ENCODE measurements at places on chromosomes 11 and 22.

GRCh38 chr11:121757480-121758125, 304.8 kb upstream of the SORL1-AS1 start:
- DNase-seq = no peak

- DNase-seq = no peak
Observed at GRCh38 chr11:134599299-134599771, 187.3 kb upstream of the B3GAT1 start.

DNA sequence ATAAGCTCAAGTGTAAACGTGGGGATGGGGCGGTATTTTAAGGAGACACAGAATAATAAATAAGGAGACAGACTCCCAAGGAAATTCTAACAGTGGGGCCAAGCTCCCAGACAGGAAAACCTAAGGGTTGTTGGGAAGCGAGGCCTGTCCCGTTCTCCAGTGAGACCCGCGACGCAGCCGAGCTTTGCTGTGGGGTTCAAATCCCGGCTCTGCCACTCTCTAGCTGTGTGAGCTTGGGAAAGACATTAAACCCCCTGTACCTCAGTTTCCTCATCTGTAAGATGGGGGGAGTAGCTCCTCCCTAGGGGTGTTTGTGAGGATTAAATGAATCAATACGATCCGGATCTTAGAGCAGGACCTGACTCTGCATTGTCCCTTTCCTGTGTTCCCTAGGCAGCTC, 106.8 kb downstream of the TRIM29 start:
- no peak for DNase-seq

DNA sequence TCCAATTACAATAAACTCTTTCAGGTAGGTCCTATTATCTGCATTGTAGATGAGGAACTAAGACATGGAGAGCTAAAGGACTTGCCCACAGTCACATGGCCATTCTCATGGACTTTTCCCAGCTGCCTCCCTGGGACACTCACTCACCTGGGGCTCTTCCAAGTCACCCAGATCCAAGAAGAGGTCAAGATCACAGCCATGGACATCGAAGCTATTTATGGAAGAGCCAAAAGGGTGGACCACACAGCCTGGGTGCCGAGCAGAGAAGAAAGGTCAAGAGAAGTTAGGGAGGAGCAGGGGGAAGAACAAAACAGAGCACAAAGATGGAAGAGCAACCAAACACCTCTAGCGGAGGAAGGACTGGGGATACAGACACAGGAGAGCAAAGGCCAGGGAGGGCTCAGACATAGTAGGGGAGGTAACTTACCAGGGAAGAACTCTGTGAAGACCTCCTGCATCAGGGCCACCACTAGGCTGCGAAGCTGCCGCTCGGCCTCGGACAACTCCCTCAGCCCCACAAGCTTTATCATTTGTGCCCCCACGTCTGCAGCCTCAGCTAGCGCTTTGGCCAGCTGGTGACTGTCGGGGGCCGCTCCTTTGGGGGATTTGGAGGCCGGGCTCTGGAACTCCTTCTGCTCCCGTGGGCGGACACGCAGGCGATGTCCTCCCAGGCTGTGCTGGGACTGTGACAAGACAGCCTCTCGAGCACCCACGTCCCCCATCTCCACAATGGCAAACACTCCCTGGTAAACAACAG, 7.4 kb upstream of the EEF1G start:
- no peak for DNase-seq

- DNase-seq = no peak
Observed at GRCh38 chr11:128520888-128521681, 66.3 kb downstream of the ETS1 start.

DNA sequence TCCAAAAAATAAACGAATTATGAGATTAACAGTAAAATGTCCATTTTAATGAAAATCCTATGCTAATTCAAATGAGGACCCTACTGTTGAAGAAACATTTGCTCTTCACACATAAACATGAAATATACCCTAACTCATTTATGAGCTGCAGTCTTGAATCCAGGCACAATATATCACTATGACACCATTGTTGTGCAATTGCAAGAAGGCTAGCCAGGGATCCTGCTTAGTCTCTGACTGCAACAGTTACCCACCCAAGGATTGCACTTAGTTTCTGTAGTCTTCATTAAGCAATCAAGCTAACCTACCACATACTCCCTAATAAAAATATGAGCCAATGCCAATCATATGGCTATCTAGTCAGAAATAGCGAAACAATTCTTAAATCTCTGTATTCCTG, 981.0 kb upstream of the FAT3 start:
- DNase-seq = no peak

All from stimulated activated CD4-positive, alpha-beta T cell treated with anti-CD3 and anti-CD28 coated beads, TNF-alpha, amount 100 ng/mL, for 4 hours (primary cell).